ENCODE measurements at places on chromosomes 1 and 21. TPM values are rescaled to one million over a fixed set of nuclear protein-coding genes. Genes with fewer than 3 reads are reported as not detected.
A peak's percentile ranks its signal among the peaks of the same experiment; 100 is the strongest.

DNA sequence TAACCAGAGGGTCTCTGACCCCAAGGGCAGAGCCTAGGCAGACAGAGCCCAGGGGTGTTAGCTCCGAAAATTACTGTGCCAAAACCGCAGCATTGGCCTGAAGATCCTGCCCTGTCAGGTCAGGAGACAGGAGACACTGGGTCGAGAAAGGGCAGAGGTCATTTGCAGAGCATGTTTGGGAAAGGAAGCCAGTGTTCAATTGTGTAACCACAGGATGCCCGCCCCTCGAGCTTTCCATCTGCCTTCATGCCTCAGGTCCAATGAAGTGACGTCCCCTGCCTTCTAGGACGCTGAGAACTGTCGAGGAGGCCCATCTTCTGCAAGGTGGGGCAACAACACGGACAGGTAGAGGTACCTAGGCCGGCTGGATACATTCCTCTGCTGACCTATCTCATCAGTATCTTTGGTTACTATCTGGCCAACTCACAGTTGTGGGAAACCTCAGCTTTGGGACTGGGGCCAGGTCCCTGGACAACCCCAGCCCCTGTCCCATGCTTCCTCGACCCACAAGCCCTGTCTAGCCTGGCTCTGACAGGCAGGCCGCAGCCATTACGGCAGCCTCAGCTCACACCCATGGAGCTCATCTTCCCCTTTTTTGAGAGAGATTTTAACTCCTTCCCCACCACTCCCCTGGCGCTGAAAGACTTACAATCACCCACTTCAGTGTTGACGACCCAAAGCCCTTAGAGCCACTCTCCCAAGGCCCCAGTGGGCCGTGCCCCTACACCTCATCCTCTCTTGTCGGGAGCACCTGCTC is 1.3 kb downstream of the ARL8A start:
- H3K27ac ChIP-seq, result peak overlapping the region; percentile 96
- peak overlapping the region; percentile 95 for H3K4me3 ChIP-seq
- no peaks in the 10 kb centered on the region for H3K27me3 ChIP-seq

DNA sequence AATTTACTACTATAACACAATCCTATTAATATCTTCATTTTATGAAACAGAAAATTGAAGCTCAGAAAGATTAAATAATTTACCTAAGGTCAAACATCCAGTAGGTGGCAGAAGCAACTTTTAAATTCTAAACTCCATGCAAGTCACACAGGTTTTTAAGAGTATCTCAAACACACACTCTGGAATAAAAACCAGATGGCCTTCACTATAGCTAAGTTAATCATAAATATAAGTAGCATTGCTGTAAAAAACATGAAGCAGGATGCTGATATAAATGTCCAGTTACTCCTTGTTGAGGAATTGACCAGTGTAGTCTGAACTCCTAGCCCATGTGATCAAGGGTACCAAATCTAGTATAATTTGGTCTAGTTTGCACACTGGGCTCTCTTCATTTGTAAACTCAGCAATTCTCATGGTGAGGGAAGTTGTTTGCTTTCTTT is 9.4 kb upstream of the FMO3 start:
- no peak overlapping the region for H3K4me3 ChIP-seq
- DNase-seq, result no peak
- H3K4me1 ChIP-seq, result no peaks in the 10 kb centered on the region

GRCh38 chr1:233993651-233994050 is 89.2 kb downstream of the SLC35F3 start:
- no peak for DNase-seq
- H3K4me1 ChIP-seq, result no peaks in the 10 kb centered on the region
- no peaks in the 10 kb centered on the region for H3K36me3 ChIP-seq
- no peak overlapping the region for H3K27ac ChIP-seq

GRCh38 chr1:225652729-225653462 is at the start of gene ENAH:
Gene ENAH, minus strand, starts transcription at chr1:225653123. Its CDS starts 433 bp downstream, at chr1:225652690.
- no peaks in the 10 kb centered on the region for H3K4me1 ChIP-seq
- no peaks in the 10 kb centered on the region for H3K27me3 ChIP-seq
- peak; percentile 45 for DNase-seq
- no peaks in the 10 kb centered on the region for H3K36me3 ChIP-seq

DNA sequence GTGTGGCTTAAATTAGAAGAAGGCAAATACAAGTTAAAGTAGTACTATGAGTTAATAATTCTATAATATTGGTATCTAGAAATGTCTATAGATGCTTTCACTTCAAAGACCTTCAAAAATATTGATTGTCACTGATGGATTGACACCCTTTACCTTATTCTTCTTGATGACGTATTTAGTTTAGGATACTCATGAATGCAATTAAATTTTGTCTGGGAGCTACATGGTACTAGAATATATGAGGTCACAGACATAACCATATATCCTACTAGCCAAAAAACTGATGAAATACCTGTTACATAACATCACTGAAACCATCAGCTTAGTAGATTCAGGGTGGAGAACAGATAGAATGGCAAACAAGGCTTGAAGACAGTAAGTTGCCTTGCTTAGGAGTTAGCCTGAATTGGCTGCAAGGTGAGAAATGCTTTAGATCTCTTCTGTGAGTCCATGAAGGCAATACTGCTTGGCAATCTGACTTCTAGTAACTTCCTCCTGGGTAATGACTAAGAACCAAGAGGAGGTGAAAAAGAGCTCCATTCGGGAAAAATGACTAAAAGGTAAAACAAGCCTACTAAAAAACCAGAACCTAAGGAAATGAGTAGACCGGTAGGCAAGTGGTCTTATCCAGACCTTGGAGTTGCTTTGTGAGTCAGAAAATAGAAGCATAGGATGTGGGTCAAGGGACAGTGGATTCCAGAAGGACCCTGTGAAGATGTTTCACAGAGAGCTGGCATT is 16.9 kb upstream of the ARHGAP29 start:
- H3K4me3 ChIP-seq, result no peak overlapping the region
- H3K27me3 ChIP-seq, result no peaks in the 10 kb centered on the region
- no peak overlapping the region for H3K27ac ChIP-seq
- no peak for DNase-seq
- H3K4me1 ChIP-seq, result no peaks in the 10 kb centered on the region

The BARHL2 gene
- not detected for total RNA-seq
